ENCODE measurements at places on chromosomes 4 and X.

DNA sequence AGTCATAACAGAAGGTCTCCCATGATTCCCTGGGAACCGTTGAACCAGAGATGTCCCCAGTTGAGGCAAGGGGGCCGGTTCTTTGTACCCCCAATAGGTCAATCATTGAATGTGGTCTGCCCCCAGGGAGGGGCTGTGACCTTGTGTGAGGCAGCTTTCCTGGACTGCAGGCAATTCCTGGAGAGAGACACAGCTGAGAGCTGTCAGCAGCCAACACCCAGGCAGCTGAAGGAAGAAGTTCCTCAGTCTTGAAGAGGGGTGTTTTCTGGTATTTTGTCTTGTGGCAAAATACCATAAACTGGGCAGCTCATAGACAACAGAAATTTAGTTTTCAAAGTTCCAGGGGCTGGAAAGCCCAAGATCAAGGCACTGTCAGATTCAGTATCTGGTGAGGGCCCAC is 185.7 kb upstream of the ATP6AP2 start:
- DNase-seq = no peak

DNA sequence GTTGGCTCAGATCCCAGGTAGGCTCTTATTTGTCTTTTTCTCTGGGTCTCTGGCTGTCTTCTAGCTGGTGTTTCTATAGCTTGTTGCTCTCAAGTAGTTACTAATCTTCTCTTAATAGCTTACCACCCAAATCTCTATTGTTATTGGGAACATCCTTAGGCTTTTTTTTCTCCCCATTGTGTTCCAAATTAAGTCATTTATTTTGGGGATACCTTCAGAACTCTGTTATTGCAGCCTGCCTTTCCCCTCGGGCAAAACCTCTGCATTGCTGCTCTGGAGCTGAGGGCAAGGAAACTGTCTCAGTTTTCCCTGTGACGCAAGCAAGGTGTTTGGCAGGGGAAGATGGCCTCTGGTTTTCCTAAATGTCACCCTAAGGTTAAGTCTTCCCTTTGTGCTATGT is 338.1 kb upstream of the ZCCHC13 start:
- DNase-seq = no peak

DNA sequence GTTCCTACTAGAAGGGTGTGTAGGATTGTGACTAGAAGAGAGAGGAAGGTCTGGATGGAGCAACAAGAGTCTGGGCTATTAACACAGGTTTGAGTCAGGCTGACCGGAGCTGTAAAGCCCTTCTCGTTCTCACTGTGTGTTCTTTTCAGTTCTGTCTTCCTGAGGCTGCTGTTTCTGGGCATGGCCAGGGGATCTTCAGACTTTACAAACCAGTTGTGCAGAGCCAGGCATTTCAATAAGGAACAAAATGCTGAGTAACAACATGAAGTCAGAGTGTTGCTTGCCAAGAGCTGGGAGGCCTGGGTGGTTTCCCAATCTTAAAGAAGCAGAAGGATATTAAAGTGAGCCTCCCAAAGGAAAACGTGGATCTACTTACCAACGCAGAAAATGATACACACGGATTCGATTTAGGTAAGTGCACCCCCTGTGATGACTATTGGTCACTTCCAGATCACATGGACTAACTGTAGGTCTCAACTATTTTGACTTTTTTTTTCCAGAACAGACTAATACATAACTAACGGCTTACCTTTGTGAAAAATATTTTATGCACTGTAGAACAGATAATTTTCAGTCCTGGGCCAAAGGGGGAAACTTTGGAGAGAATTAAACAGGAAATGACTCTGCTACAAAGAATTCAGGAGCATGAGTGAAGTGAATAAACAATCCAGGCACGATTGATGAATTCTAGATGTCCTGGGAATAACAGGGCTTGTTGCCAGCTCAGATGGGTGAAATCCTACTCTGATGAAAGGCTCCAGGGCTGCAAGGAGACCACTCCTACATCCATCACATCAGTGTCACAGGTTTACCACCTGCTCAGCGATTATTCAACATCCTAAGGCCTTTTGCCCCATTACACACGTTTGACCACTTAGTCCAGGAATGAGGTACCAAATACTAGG is 94.5 kb downstream of the ANXA3 start:
- DNase-seq = no peak

DNA sequence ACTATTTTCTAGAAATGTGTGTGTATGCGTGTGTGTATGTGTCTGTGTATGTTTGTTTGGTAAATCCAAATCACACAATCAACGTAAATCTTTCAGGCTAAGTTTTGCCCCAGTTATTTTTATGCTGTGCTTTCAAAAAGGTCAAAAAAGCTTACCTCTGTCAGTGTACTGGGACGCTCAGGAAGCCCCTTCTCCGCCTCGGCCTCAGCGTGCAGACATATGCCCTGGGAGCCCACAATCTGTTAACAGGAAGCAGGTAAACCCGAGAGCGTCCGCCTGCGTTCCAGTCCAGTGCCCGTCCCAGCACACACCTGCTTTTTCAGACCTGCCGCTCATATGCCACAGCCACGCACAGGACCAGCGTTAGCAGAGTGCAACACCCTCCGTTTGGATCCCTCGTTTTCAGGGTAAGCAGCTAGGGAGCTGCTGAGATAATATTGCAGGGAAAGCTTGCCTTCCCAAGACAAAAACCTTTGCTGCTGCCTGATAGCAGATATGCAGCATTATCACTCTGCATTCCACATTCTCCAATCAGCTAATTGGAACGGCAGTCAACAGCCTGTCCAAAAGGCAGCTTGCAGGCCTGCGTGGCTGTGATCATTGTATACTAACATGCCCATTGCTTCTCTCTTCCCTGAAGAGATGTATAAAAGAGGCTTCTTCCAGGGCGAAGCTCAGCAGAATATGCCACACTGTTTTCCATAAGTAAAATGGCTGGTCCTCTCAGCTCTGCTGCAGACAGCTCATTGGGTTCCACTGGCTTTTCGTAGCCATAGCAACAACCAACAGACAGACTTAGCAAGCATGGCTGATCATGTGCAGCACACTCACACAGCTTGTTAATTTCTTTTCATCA is at the start of gene SORBS2:
SORBS2 (minus strand) TSS at position 686 of the 856 bp plus-strand sequence. CDS start 121,623 bp downstream, outside the sequence.
- DNase-seq = peak; percentile 36
